ENCODE measurements at places on chromosomes 16 and 17. TPM values are rescaled to one million over a fixed set of nuclear protein-coding genes. Genes with fewer than 3 reads are reported as not detected.

Gene ZACN
- not detected for polyA plus RNA-seq

Gene ZNF768
- polyA plus RNA-seq = 14.5 TPM

Gene RBFOX1
- not detected for polyA plus RNA-seq

Gene WDR90
- 2.1 TPM for polyA plus RNA-seq

Gene IGF2BP1
- polyA plus RNA-seq = 9.9 TPM

Gene KRT32
- polyA plus RNA-seq = 0.14 TPM

Gene CES3
- 0.06 TPM for polyA plus RNA-seq

Gene CA7
- polyA plus RNA-seq = not detected

Gene GPS2
- polyA plus RNA-seq = 21.5 TPM

- DNase-seq = no peak
Measured at GRCh38 chr17:73336408-73337329, 24.9 kb upstream of the CDC42EP4 start.

DNA sequence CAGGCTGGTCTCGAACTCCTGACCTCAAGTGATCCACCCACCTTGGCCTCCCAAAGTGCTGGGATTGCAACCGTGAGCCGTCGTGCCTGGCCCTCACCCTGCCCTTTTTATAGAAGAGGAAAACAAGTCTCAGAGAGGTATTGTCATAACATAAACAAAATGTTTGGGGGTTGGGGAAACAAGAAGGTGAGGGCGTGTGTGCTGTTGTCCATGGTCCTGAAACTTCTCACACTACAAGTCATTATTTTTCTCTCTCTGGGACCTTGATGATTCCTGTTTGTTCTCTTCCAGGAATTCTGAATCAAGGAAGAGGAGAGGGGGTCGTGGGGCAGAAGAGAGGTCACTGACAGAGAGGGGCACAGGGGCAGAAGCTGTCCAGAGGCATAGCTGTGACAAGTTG lies 160.2 kb upstream of the LHX1 start:
- DNase-seq = no peak

DNA sequence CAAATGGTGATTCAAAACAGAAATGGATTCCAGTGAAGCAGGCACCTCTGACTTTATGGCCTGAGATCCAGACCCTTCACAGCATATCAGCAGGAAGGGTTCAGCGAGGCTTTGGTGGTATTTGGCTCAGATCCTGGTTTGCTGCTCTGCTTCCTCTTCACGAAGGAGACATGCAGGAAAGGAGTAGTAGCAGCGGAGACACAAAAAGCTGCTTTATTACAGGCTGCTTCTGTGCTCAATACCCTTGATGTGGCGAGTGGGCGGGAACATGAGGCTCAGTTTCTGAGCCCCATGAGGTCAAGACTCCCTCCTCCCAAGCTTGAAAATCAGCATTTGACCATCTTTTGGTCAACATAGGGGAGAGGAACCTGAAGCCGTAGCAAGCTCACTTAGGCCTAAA lies 213.3 kb upstream of the AXIN2 start:
- no peak for DNase-seq

DNA sequence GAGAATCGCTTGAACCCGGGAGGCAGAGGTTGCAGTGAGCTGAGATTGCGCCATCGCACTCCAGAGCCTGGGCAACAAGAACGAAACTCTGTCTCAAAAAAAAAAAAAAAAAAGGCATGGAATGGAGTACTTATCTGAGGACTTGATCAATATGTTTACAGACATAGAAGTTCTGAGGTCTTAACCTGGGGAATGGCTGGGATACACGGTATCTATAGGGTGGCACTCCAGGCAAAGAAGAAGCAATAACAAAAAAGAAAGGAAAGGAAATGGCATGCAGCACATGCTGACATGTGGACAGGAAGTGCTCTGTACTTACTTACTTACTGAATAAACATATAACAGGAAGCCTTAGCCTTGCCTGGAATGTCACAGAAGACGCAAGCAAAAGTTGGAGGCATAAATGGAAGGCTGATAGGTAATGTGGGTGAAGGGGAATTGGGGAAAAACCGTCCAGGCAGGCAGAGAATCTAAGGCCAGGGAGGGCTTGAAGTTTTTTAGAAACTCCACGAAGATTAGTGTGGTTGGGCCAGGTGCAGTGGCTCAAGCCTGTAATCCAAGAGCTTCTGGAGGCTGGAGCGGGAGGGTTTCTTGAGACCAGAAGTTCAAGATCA lies 10.1 kb upstream of the SPOP start:
- no peak for DNase-seq

GRCh38 chr17:73436954-73437353 lies 125.2 kb upstream of the CDC42EP4 start:
- DNase-seq = no peak

DNA sequence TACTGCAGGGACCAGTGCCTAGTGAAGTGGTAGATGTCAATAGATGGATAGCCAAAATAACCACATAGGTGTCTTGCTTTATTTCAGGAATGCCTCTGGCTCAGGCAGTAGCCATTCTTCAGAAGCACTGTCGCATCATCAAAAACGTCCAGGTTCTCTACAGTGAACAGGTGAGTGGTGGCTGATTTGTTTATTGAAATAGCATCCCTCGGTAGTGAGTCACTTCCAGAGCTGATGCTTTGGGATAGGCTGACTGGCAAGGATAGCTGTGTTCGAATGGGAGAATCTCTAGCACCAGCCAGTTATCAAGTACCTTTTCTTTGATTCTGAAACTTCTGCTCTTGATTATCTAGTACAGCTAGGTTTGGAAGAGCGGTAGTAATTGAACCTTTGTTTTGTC lies 10.3 kb downstream of the PHAF1 start:
- DNase-seq = no peak

- DNase-seq = no peak
Measured at GRCh38 chr16:74580833-74581232, 26.1 kb downstream of the GLG1 start.

DNA sequence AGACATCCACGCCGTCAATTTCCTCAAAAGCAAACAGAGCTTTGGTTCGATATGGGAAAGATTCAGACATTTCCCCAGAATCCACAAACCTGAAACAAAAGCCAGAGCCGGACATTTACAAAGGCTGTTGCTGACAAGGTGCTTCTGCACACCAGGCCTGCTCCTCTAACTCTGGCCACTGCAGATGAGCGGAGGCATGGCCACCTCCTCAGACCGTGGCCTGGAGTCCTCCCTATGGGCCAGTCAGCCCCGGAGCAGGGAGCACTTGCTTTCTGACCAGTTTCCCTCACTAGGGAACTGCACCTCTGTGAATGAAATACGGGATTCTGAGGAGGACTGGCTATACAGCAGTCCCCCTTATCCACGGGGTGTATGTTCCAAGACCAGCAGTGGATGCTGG lies 22.3 kb upstream of the TRAP1 start:
- no peak for DNase-seq

DNA sequence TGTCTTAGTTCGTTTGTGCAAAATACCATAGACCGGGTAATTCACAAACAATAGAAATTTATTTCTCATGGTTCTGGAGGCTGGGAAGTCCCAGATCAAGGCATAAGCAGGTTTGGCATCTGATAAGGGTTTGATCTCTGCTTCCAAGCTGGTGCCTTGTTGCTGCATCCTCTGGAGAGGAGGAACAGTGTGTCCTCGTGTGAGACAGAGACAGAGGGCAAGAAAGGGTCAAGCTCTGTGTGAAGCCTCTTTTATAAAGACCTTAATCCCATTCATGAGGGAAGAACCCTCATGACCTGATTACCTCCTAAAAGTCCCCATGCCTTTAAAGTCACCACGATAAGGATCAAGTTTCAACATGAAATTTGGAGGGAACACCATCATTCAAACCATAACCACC lies 55.8 kb upstream of the TANC2 start:
- no peak for DNase-seq

DNA sequence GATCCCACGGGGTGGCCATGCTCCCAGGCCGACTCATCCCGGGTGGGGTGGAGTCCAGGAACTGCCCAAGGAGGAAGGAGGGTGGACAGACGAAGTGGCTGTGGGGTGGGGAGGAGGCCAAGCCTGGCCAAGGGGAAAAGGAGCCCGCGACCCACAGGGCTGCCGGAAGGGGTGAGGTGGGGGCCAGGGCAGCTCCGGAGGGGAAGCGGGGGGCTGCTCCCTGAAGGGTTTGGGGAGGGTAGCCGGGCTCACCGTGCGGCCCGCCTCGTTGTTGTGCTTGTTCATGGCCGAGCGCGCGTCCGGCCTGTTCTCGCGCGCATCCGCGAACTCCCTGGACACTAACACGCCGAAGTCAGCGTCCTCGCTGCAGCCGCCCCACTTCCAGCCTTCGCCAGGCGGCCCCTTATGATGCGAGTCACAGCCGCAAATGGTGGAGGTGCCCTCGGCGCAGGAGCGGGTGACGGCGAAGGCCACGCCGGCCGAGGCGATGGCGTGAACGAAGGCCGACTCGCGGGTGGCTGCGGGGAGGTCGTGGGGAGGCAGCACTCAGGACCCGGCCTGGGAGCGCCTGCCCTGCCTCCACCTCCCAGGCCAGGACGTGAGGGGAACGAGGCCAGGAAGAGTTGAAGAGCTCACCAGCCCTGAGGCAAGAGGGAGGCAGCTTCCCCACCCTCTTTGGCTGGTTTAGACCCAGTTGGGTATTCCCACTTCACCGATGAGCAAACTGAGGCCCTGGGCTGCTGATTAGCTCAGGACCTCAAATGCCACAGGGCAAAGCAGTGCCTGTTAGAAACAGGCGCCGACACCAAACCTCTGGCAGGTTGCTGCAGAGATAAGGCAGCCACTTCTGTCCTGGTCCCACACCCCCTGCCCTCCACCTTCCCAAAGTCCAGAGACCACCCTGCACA lies 48.7 kb downstream of the WNT3 start:
- no peak for DNase-seq

DNA sequence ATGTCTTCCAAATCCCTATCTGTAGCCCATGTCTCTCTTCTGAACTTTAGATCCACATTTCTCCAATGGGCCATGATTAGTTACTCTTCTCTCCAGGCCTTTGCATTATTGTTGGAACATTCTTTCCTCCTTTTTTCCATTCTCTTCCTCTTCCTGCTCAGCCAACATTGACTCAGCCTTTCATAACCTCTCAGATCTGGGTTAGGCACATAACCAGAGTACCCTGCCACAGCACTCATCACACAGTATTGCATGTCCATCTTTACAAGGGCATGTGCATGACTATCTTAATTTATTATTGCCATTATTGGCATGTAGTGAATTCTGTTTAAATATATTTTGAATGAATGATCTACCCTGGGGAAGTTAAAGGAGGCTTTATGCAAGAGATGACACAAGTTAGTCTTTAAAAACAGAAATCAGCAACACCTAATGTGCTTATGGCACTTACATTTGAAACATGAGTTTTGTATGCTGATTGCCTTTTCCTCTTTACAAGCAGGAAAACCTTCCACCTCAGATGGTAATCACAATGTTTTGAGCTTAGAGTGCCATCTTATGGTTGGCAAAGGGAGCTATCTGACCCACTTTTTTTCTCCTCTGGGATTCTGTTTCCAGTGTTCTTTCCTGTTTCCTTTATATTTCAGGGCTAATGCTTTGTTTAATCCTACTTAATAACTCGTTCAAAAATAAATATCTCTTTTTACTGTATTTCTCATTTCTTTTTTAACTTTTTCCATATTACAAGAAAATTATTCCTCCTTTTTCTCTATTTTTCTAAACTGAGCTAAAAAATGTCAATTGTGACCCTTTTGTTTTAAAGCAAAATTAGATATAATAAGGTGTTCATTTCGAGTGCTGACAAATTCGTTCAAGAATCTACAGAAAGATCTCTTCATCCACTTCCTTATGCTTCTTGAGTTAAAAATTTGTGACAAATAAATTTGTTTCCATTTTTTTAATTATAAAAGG lies 151.0 kb upstream of the RBL2 start:
- DNase-seq = peak; percentile 4

DNA sequence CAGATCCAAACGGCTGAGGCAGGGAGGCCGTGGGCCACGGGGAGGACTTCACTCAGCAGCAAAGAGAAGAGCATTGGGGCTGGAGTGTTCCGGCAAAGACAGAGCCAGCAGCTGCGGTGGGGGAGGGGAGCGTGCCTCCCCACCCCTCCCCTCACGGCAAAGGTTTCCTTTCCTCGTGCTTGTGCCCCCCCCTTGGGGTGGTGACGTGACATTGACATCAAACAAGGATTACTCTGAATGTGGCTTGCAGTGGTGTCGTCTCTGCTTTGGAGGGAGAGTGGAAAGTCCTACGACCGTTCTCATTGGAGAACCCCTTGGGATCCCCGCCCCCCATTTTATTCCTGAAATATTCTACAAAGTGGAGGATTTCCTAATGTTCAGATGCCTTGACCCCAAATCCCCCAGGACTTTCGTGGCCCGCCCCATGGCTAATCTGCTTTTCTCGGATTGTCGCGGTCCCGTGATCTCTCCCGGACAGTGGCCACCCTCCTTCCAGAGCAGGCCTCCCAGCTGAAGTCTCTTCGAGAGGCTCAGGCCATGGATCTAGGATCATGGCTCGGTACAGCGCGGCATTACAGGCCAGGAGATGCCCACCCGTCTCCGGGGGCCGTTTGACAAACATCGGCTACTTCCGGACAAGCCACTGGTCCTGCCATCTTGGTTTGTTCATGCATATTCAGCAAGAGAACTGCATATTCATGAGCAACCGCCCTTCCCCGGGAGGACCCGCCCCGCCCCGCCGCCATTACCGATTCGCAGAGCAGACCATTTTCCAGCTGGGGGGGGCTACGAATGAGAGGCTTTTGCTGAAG lies 705 bp upstream of the POLR2A start:
- DNase-seq = peak; percentile 78

DNA sequence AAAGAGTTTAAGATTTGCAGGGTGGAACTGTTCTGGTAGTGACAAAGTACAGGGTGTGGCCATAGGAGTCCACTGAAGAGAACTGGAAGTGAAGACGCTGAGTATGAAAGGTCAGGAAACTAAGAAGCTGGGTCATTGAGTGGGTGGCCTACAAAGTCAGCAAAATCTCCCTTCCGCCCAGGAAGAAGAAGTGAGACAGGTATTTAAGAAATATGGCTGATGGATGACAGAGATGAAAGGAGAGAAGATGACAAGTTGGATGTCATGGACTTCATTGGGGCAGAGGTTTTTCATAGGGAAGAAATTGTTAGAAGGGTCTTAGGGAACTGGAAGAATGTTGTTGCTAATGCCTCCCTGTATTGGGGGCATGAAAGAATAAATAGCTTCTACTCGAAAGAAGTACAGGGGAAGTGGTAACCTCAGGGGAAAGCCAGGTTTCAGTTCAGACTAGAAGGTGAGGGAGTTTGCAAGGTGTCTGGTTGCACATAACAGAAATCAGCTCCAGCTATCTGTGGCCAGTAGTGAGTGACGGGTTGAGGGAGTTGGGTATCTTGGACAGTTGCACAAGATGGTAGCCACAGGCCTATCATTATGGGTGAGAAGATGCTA lies 33.6 kb upstream of the MED13 start:
- DNase-seq = no peak

Measured in AG04450 (cell line).